ENCODE measurements at places on chromosomes 6 and 20.

DNA sequence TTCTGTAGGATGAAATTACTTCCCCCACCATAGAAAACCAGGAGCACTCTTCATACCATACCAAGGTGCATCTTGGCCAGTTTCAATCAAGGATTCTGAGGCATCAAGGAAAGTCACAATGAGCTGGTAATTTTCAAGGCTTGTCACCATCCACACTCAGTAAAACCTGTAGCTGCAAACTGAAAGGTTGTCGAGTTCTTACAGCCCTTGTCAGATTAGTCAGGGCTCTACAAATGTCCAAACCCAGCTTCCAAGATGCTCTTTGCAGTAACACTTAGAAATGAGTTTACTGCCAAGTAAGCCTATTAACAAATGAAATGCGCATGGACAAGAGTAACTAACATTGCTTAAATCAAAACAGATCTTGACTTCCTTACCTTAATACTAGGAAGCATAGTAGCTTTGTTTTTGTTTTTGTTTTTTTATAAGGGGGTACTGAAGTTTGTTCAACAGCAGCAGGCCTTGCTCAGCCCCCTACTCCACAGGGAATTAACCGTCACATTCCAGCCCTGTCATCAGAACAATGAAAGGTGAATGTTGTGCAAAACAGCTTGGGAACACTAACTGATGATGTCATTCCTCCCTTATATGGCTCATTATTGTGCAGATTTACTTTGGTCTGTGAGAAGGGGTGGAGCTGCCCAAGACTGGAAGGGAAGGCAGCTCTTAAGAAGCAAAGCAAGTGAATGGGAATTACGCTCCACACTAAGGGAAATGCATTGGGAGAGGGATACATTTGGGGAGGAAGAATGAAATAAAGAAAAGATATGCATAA is 49.9 kb upstream of the TMEM30A start:
- DNase-seq, result peak; percentile 38

DNA sequence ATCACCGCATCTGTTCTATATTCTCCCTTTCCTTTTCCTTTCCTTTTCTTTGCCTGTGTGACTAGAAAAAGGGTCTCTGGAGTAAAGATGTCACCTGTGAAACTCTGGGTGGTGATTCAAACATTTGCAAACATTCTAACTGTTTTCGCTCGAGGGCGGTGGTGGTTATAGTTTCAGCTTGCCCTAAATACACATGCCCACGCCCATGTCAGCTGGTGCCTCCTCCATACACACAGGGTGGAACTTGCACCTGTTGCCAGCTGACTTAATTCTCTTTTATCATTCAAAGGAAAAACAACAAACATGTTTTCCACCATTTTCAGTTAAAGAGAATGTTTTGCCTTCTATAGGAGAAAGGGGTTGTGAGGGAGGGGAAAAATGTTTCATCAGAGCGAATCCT is 381.9 kb upstream of the ARID1B start:
- no peak for DNase-seq

- peak; percentile 95 for DNase-seq
These were observed 14.2 kb downstream of the MMP24OS start for GRCh38 chr20:35263532-35264341.

DNA sequence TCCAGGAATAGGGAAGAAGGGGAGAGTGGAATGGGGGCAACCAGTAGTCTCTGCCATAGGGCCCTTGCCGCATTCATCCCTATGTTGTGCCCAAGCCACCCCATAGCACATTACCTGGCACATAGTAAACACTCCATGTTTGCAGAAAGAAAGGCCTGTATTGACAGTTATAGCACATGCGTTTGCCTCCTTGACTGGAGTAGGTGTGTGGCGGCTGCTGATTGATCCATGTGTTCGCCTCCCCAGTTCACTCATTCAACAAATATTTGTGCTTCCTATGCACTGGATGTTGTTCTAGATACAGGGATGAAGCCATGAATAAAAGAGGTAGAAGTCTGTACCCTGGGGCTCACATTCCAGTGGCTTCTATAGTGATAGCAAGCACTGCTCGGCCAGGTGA is 19.8 kb upstream of the CCDC167 start:
- DNase-seq, result no peak

DNA sequence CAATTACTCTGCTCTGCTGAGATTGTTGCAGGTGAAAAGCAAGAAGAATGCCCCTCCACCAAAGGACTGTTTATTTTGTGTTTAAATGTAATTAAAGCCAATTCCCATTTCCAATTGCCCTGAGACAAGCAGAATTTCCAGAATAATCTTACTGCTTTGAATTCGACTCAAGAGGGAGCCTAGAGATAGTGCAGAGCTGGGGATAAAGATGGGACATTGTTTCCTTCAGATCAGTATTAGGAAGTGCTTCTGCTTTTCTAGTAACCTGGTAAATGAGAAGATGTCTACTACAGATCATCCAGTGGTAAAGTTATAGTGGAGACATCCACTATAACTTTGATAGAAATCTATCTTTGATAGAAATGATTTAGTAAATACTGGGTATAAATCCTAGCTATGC is 326.9 kb downstream of the UBE3D start:
- no peak for DNase-seq

- no peak for DNase-seq
These were observed 141.7 kb downstream of the ADGRG6 start for GRCh38 chr6:142443532-142443931.

DNA sequence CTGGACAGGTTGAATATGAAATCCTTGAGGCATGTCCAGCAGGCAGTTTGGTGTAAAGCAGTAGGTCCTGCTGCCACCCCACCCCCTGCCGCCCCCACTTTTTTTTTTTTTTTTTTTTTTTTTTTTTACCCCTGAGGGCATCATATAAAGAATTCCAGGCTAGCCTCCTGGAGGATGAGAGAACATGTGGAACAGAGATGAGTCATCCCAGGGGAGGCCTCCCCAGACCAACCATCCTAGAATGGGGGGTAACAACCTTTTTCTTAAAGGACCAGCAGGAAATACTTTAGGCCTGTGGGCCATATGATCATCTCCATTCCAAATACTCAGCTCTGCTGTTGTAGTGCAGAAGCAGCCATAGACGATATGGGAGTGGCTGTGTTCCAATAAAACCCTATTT is 170.9 kb downstream of the GJA10 start:
- no peak for DNase-seq

DNA sequence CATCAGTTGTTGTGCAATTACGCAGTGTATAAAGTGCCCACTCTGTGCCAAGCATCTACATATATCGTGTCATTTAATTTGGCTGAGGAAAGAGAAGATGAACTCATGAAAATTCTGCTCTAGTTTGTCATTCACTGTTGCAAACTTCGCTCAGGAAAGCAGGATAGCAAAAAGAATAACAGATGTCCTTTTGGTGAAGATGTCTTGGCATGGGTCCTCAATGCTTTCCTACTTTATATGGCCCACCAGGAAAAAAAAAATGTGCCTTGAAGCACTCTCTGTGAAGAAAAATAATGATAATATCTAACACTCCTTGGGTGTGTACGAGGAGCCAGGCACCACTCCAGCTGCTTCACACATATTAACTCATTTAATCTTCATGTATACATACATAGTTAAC is 5.6 kb upstream of the PHACTR1 start:
- DNase-seq, result no peak

DNA sequence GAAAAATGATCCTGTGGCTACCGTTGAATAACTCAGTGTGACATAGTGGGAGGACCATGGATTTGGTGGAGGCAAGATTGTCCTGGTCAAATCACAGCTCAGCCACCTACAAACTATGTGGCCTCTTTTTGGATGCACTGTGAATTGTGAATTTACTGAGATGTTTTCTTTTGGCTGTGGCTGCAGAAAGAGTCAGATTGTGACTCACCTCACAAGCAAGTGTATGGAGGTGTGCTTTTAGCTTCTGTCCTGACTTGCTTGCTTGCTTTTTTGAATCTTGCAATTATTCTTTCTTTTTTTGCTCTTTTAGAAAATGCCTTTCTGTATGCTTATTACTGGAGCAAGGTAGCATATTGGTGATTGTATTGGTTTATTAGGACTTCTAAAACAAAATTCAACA is 122.9 kb upstream of the FOXO3 start:
- DNase-seq, result peak; percentile 19

DNA sequence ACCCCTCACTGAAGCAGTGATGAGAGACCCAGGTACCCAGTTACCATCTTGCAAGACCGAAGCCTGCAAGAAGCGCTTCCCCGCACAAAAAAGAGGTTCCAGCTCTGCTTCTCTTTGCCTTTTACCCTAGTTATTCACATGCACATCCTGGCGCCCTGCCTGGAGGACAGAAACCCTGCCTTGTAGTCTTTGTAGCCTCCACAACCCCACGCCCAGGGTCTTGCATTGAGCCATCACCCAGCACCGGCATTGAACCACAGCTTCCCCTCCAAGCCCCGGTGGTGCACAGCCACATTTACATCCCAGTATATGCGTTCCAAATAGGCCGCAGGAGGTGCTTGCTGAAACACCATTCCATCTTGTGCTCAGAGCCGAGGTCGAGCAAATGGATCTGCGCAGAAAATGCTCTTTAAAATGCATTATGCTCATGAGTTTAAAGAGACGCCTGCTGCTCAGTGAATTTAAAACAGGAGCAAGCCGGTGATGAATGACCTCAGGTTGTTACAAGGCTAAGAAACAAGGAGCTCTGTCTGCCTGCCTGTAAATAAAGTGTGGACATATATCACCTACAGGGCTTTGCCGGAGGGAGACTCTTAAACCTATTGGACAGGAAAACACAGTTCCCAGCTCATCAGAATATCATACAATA is 61.7 kb downstream of the GNAS-AS1 start:
- DNase-seq, result no peak

- DNase-seq, result no peak
These were observed 26.4 kb upstream of the BACH2 start for GRCh38 chr6:90322976-90323474.

Measured in kidney tubule cell (primary cell).